T-helper 22 cell (primary cell): ENCODE measurements at places on chromosomes 11 and 22.

GRCh38 chr22:28986366-28986765 lies 75.3 kb downstream of the C22orf31 start:
- no peak for DNase-seq

DNA sequence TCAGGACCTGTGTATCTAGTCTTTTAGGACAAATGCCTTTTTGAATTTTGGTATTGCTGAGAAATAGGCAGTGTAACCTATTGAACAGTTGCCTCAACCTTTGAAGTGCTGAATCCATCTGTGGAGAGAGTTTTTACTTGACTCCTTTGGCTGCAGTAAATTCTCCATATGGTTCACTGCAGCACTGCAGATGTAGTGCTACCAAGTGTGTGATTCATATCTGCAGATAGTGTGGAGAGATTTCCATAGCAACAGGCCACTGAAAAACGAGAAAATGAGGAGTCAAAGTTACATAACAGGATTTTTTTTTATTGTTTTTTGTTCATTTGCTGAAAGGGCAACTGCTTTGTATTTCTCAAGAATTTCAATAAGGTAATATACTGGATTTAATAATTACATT lies 356.1 kb downstream of the RAB38 start:
- DNase-seq = no peak

GRCh38 chr11:28488336-28488735 lies 380.1 kb downstream of the METTL15 start:
- DNase-seq = no peak

GRCh38 chr11:63888170-63889086 lies 28.5 kb downstream of the RCOR2 start:
- peak; percentile 63 for DNase-seq

DNA sequence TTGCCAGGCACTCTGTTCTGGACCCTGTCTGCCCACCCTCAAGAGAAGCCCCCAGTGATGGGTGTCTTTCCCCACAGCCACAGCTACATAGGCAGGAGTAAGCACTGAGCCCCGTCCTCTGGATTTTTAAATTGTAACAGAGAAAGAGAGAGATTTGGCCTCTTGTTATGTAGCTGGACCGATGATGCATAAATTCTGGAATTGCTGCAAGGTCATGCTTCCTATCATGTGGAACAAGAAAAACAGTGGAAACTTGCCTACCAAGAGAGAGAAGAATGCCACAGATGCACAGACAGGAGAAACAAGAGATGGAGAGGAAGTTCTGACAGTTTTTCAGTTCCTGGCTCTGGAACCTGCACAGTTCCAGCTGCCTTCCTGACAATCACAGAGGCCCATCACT lies 150.2 kb downstream of the ETS1 start:
- DNase-seq = no peak
